Activated naive CD8-positive, alpha-beta T cell treated with anti-CD3 and anti-CD28 coated beads for 36 hours (primary cell): ENCODE measurements at places on chromosomes 4 and X.
A peak's percentile ranks its signal among the peaks of the same experiment; 100 is the strongest.

GRCh38 chrX:16445166-16445752, 204.7 kb upstream of the S100G start:
- DNase-seq, result no peak

GRCh38 chr4:112767386-112767785, 130.4 kb downstream of the LARP7 start:
- no peak for DNase-seq

DNA sequence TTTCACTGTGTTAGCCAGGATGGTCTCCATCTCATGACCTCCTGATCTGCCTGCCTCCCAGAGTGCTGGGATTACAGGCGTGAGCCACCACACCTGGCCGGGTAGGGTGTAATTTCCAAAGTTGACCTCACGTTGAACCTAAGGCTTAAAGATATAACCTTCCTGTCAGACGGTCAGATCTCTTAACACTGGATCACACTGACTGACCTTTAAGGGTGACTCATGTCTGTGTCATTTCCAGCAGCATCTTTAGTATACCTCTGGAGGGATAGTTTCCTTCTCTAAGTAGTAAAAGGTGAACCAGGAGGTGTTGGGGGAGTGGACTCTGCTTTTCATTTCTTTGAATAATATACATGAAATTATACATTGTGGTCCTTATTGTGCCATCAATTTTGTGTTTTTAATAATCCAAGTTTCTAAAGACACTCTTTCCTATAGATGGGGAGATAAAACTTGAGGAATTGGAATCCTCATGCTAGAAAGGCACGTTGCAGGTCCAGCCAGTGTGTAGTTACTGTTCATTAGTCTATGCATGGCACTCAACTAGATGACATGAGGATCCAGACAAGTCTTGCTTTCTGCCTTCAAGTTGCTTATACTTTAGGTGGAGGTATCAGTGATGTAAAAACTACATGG, 45.7 kb downstream of the ARHGAP10 start:
- DNase-seq, result no peak

GRCh38 chrX:153507484-153508178, 9.8 kb upstream of the ATP2B3 start:
- DNase-seq, result peak; percentile 78

- no peak for DNase-seq
These were observed 33.5 kb downstream of the HTRA3 start for GRCh38 chr4:8303081-8303480.
